RWPE2 (cell line): ENCODE measurements at places on chromosomes 12 and 14.

GRCh38 chr12:29566441-29566840, 69.0 kb upstream of the OVCH1 start:
- no peak overlapping the region for H3K27ac ChIP-seq
- no peaks in the 10 kb centered on the region for H3K36me3 ChIP-seq
- no peaks in the 10 kb centered on the region for H3K27me3 ChIP-seq
- no peaks in the 10 kb centered on the region for H3K4me1 ChIP-seq
- no peak overlapping the region for H3K4me3 ChIP-seq

GRCh38 chr14:38517426-38517825, 261.5 kb upstream of the CLEC14A start:
- H3K36me3 ChIP-seq, result no peaks in the 10 kb centered on the region
- H3K4me3 ChIP-seq, result no peak overlapping the region
- no peak for DNase-seq
- H3K27me3 ChIP-seq, result no peaks in the 10 kb centered on the region
- H3K27ac ChIP-seq, result no peak overlapping the region

GRCh38 chr14:100587086-100587762, at the start of gene BEGAIN:
Gene BEGAIN (minus strand): TSS chr14:100587417. CDS start chr14:100587290, 127 bp downstream.
- peak within 1 kb of the TSS; percentile 68 for H3K4me3 ChIP-seq
- H3K27me3 ChIP-seq, result no peaks in the 10 kb centered on the region

- H3K27me3 ChIP-seq, result no peaks in the 10 kb centered on the region
- H3K4me3 ChIP-seq, result no peak overlapping the region
- H3K4me1 ChIP-seq, result no peaks in the 10 kb centered on the region
- H3K27ac ChIP-seq, result no peak overlapping the region
- DNase-seq, result no peak
Measured at GRCh38 chr12:67441736-67442346, 172.7 kb downstream of the CAND1 start.

DNA sequence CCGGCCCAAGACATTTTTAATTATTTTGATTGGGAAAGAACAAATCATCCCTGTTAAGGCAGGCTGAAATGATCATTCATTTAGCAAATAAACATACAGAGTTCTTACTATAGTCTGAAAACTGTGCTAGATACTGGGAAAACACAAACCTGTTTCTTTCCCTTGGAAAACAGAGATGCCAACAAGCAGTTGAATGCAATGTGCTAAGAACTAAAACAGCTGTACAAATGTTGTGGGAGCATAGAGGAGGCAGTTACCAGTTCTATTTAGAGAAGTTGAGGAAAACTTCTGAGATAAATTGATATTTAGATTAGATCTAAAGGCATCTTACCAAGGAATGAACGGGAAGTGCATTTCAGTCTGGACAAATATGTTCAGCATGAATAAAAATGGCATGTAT, 3.2 kb upstream of the NECAP1 start:
- no peak overlapping the region for H3K27ac ChIP-seq
- H3K4me1 ChIP-seq, result peaks cover 3% of the 10 kb centered on the region
- H3K36me3 ChIP-seq, result no peaks in the 10 kb centered on the region
- DNase-seq, result no peak

- DNase-seq, result no peak
- H3K4me1 ChIP-seq, result peaks cover 13% of the 10 kb centered on the region
- no peak overlapping the region for H3K4me3 ChIP-seq
- H3K27me3 ChIP-seq, result no peaks in the 10 kb centered on the region
Measured at GRCh38 chr14:61107869-61108493, 126.9 kb downstream of the SLC38A6 start.

- peaks cover 13% of the 10 kb centered on the region for H3K4me1 ChIP-seq
- H3K36me3 ChIP-seq, result no peaks in the 10 kb centered on the region
- no peak for DNase-seq
- H3K4me3 ChIP-seq, result no peak overlapping the region
- no peaks in the 10 kb centered on the region for H3K27me3 ChIP-seq
- H3K27ac ChIP-seq, result no peak overlapping the region
Measured at GRCh38 chr12:19434538-19434937, 4.8 kb upstream of the AEBP2 start.

- no peak for DNase-seq
- H3K27me3 ChIP-seq, result no peaks in the 10 kb centered on the region
- H3K4me3 ChIP-seq, result no peak overlapping the region
- H3K4me1 ChIP-seq, result no peaks in the 10 kb centered on the region
Measured at GRCh38 chr14:104092931-104093365, 7.4 kb downstream of the ASPG start.

- H3K27ac ChIP-seq, result no peak overlapping the region
- H3K4me3 ChIP-seq, result no peak overlapping the region
- H3K4me1 ChIP-seq, result peaks cover 5% of the 10 kb centered on the region
Measured at GRCh38 chr14:50758305-50758704, 72.7 kb downstream of the NIN start.

DNA sequence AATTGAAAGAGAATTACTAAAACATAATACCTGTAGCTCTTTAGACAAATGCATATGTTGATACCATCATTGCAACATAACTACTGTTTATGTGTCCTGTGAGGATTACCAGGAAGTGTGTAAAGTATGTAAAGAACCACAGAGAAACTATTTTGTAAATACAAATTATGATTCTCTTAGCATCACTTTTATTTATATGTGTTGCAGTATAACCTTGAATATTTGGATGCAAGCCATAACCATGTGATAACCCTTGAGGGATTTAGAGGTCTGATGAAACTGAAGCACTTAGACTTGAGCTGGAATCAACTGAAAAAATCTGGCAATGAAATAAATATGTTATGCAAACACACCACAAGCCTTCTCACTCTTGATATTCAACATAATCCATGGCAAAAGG, 77.5 kb downstream of the LRRC9 start:
- DNase-seq, result no peak
- no peaks in the 10 kb centered on the region for H3K4me1 ChIP-seq
- no peak overlapping the region for H3K27ac ChIP-seq
- H3K27me3 ChIP-seq, result no peaks in the 10 kb centered on the region
- no peaks in the 10 kb centered on the region for H3K36me3 ChIP-seq
- H3K4me3 ChIP-seq, result no peak overlapping the region

DNA sequence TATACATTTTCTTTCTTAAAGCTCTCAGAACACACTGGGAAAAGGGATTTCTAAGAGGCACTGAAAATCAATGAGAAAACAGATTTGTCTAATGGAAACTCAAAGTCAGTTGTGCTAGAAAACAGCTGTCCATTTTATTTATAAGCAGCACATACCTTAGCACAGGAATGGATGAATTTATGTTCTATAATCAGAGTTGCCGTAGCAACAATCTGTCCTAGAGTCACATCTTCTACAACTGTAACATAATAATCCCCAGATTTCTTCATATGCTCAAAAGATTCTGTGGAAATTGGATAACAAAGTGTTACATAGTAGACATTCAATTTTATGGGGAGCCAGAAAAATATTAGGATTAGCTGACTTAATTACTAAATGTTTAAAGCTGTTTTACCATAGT, 9.8 kb downstream of the GNPNAT1 start:
- H3K27me3 ChIP-seq, result no peaks in the 10 kb centered on the region
- DNase-seq, result no peak
- no peak overlapping the region for H3K27ac ChIP-seq
- H3K4me1 ChIP-seq, result peaks cover 6% of the 10 kb centered on the region
- H3K36me3 ChIP-seq, result peaks cover 84% of the 10 kb centered on the region
- H3K4me3 ChIP-seq, result no peak overlapping the region

GRCh38 chr12:120196363-120196762, 1.8 kb upstream of the GCN1 start:
- H3K27me3 ChIP-seq, result no peaks in the 10 kb centered on the region
- peak overlapping the region; percentile 89 for H3K27ac ChIP-seq
- H3K4me1 ChIP-seq, result peaks cover 18% of the 10 kb centered on the region
- H3K36me3 ChIP-seq, result peaks cover 67% of the 10 kb centered on the region

DNA sequence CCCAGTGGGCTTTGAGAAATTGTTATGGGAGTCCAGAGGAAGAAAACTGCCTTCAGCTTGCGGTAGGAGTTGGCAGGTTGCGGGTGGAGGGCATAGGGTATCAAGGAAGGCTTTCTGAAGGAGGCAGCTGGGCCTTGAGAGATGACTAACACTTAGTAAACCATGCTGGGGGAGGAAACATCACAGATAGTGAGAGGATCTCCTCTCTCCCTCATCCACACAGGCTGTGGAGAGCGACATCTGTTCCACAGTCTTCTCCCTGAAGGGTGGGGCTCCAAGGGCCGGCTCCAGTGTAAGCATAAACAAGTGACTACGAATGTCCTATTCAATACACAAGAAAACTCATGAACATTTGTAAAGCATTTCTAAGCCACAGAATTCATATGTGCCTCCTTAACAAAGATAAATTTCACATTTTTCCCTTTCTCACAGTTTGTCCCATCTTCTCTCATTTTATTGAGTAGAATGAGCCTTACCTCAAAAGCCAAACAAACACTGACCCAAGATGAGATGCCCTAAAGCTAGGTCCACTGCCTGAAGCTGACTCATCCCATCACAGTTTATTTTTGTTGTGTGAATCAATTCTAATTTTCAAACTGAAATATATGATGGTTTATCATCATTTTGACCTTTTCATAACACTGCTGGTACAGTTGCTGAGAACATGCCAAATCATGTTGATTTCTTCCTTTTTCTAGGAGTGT, 227.9 kb downstream of the SLC25A21 start:
- H3K36me3 ChIP-seq, result no peaks in the 10 kb centered on the region
- H3K27me3 ChIP-seq, result no peaks in the 10 kb centered on the region
- DNase-seq, result no peak
- H3K4me3 ChIP-seq, result no peak overlapping the region
